ENCODE measurements at places on chromosomes 2 and 18.

- DNase-seq, result no peak
Measured at GRCh38 chr2:33247365-33247764, 229.1 kb upstream of the RASGRP3 start.

DNA sequence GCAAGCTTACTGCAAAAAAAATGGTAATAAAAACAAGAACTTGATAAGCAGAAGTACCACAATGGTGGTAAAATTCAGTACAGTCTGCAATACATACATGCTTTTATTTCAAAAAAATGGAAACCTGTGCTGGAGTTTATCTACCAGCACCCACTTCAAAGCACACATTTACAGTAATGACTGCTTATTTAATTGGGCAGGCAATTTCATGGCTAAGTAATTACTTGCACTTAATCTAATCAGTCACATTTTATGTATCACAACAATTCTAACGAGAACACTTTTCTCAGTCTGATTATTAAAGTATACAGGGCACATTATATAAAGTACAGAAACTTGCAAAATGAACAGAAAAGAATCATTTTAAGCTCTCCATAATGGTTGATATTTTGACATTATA lies 5.2 kb downstream of the APCDD1 start:
- no peak for DNase-seq

- no peak for DNase-seq
Measured at GRCh38 chr2:60980071-60980815, 37.3 kb upstream of the PEX13 start.

DNA sequence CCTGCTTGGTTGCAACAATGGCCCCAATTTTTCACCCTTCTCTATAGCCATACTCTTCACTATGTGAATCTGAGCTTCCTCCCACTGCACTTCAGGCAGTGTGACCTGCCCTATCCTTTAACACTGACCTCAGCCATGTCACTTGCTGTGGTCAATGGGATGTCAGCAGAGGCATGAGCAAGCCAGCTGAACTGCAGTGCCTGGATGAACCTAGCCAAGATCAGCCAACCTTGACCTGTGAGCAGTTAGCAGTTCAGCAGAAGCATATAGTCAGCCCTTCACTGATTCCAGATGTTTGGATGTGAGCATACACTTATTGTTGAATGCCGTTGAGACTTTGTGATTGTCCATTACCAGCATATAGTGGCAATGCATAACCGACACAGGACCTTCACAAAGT lies 63.4 kb upstream of the BOD1L2 start:
- no peak for DNase-seq

- no peak for DNase-seq
Measured at GRCh38 chr2:51368250-51368649, 336.3 kb upstream of the NRXN1 start.

DNA sequence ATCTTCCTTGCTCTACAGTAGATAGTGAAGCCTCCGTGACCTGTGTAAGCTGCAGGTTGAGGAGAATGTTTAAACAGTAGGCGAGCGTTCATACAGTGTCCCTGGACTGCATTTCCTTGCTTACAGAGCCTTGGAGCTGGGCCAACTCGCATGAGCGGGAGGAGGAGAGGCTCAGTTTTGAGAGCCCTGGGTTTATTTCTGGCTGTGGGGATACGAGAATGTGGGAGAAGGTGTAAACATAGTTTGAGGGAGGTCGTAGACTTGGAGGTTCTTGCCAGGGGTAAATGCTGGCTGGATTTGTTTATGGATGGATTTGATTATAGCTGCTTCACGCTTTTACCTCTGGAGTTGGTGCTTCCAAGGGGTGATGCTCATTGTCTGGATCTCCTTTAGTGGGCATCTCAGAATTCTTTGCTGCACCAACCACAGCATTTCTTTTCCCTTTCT lies 20.8 kb downstream of the CRIM1 start:
- DNase-seq, result peak; percentile 49

GRCh38 chr2:11123856-11124759 lies 31.2 kb upstream of the SLC66A3 start:
- DNase-seq, result peak; percentile 87

- peak; percentile 53 for DNase-seq
Measured at GRCh38 chr2:47091118-47091517, 64.0 kb downstream of the STPG4 start.

GRCh38 chr2:770776-771175 lies 93.6 kb upstream of the TMEM18 start:
- no peak for DNase-seq

- no peak for DNase-seq
Measured at GRCh38 chr2:240162939-240163714, 22.7 kb upstream of the OTOS start.

- peak; percentile 73 for DNase-seq
Measured at GRCh38 chr18:6885992-6886796, 156.7 kb downstream of the ARHGAP28 start.

GRCh38 chr2:175170659-175171304 lies 2.8 kb upstream of the ATF2 start:
- no peak for DNase-seq

- DNase-seq, result peak; percentile 65
Measured at GRCh38 chr2:233976690-233977294, 59.6 kb downstream of the TRPM8 start.

- DNase-seq, result no peak
Measured at GRCh38 chr2:77017355-77017745, 504.8 kb downstream of the LRRTM4 start.

DNA sequence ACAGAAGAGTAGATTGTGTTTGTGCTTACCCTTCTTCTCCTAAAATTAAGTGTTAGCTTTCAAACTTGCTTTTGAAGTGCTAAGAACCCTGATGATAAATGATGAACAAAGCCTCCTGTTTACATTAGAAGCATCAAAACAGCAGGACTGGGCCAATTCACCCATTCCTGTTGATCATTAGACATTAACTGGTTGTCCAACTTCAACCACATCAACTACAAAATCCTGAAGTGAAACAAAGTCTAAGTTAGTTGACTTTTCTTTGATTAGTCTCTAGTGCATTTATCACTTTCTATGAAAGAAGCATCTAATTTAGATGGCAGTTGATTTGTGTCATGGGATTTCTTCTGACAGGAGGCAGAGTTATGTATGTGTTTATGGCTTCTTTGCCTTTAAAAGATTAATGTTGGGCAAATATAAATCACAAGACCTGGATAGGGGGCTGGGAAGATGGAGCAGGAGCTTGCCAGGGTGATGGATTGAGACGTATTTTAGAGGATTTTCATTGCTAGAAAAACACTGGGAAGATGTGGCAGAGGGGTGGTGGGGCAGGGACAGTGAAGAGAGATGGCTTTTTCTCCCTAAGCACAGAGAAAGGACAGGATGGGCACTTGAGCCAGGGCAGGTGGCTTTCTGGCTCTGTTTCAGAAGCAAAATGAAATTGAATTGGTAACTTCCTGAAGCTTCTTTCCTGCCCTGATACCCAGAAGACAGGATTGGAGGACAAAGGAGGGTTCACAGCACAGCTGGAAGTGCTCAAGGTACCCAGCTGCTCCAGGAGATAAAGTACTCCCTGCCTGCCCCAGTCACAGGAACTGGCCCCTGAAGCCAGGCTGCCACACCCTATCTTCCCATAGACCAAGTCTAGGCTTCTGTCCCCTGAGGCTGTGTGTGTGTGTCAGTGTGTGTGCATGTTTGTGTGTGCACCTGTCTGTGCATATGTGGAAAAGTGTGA lies 20.5 kb downstream of the GYPC start:
- DNase-seq, result no peak

DNA sequence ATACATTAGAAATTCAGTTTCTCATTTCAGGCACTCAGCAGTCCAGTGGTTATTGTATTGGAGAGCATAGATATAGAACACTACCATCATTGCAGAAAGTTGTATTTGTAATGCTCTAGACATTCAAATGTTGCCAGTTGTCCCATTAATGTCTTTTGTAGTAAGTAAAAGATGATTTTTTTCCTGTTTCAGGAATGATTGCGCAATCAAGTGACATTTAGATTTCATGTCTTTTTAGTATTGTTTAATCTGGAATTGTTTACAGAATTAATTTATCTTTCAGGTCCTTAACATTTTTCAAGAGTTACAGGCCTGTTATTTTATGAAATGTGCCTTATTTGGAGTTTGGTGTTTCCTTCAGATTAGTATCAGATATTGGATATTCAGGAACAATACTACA lies 134.7 kb downstream of the MSTN start:
- peak; percentile 7 for DNase-seq

GRCh38 chr18:8797206-8797605 lies 91.8 kb downstream of the MTCL1 start:
- DNase-seq, result no peak

DNA sequence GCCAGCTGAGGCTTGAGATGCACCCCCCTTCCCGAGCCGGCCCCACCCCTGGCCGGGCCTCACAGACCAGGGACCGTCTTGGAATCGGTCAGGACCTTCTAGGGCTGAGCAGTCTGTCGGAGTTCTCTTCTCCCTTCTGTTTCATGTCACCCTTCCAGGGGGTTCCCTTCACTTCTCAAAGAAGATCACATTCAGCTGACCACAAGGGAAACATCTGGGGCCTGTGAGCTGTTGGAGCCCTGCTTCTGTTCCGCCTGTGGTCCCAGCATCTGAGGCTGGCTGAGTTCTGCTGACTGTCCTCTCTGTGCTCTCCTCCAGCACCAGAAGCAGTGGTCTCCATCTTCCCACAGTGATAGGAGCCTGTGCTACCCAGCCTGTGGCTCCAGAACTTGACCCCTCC lies 106.5 kb downstream of the SEPTIN10 start:
- no peak for DNase-seq

DNA sequence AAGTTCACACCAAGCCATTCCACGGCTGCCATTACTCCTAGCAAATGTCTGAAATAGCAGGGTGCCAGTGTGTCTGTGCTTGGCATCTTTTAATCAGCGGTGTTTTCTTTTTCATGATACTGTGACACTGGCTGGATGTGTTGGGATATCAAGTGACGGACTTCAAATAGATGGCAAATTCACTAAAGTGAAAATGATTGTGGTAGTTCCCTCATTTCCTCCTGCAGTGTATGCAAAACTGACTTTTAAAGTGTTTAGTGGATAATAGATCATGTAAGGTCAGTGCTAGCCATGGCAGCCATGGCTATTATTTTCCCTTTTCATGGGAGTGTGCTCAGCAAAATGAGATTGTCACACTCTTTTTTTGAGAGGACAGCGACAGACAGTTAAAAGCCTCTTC lies 261.5 kb upstream of the SIX3 start:
- DNase-seq, result no peak

DNA sequence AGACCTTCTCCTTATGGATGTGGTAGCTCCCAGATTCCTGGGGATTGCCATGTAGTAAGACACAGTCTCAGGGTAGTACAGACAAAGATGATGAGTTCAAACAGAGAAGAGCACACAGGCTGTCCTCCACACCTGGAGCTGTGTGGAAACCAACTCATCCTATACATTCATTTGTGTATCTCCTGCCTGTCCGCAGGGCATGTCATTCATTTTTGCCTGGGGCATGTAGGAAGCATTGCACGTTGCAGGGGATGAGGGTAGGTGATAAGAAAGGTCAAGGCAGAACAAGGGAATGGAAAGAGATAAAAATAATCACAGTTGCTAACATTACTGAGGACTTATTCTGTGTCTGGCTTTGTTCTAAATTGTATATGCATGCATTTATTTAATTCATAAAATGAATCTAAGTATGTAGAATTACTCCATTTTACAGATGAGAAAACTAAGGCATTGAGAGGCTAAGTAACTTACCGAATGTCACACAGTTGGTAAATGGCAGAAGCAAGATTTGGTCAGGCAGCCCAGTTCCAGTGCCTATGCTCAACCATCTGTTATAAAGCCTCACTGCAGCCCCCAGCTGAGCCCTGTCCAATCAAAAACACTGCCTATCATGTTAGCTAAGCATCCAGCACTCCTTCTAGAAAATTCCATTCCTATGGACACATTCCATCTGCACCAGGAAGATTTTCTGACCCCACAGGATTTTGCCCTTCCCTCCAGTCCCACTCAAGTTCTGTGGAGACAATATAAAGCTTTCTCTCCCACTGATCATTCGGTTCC lies 81.0 kb downstream of the SUMO1 start:
- no peak for DNase-seq
